ENCODE measurements at places on chromosomes 7 and 10.

- DNase-seq: no peak
Observed at GRCh38 chr7:35526645-35527044, 168.3 kb downstream of the HERPUD2 start.

DNA sequence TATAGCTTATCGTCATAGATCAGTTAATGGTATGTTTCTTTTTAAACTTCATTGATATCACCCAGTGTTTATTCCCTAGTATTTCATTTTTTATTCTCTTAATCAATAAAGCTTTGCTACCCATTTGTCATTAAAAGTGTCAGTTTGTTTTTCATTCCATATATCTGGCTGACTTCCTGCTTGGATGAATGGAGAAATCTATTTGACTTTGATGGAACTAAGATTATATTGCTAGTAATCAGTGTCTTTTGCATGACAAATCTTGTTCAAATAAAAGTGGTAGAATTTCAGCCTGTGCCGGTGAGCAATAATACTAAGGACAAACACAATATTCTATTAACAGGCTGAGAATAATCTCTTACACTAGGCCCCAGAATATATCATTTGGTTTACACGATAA, 203.3 kb downstream of the SEC23IP start:
- no peak for DNase-seq

DNA sequence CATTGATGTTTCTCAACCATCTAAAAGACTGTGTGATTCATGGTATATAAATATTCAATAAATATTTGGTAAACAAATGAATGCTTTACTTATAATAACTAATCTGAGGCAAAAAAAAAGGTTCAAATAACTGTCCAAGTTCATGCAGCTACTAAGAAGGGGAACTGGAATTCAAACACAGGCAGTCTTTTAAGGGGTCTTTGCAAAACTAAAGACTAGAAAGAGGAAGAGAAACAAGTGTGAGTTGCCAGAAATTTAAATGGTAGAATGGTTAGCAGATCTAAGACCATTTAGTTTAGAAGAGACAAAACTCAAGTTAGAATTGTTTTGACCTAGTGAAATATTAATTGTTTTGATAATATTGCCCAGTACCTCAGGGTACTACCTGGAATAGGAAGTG, 642.0 kb upstream of the LRRN3 start:
- no peak for DNase-seq

DNA sequence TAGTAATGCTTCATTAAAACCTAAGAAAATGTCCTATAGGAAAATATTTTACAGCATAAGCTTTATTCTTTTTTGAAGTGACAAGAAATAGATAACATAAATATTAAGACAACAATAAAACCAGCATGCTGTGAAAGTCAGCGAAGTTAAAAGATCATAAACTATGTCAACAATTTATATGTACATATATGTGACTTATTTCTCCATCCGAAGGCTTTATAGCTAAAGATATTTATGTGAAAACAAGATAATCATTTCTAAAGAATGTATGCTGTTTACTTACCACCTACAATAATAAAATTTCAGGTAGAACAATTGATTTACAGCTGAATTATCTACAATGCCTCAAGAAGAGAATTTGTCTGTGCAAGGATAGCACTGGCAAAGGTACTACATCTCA, 283.4 kb downstream of the CRPPA start:
- DNase-seq: no peak

GRCh38 chr10:71797533-71798307, 24.4 kb upstream of the VSIR start:
- DNase-seq: no peak

Measured in fibroblast of gingiva (primary cell).